RWPE2 (cell line): ENCODE measurements at places on chromosomes 16 and 17.

DNA sequence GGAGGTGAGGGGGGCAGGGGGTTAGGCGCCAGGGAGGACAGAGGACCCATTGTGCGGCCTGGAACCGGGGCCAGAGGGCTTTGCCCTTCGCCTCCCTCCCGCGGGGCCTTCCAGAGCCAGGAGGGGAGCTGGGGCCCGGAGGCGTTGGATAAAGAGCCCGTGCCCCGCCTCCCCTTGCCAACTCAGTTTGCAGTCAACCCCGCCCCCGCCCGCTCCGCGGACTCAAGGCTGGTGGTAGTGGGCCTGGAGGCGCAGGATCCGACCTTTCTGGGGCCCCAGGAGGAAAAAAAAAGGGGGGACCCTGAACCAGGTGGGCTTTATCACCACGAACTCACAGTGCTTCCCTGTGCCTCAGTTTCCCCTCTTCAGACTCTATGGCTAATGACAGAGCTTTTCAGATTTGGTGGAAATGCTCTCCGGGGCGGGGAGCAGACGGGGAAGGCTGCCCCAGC is 2.0 kb upstream of the SPHK1 start:
- peak overlapping the region; percentile 49 for H3K4me3 ChIP-seq
- peak overlapping the region; percentile 84 for H3K27ac ChIP-seq
- no peaks in the 10 kb centered on the region for H3K4me1 ChIP-seq
- no peaks in the 10 kb centered on the region for H3K27me3 ChIP-seq
- peak; percentile 83 for DNase-seq

DNA sequence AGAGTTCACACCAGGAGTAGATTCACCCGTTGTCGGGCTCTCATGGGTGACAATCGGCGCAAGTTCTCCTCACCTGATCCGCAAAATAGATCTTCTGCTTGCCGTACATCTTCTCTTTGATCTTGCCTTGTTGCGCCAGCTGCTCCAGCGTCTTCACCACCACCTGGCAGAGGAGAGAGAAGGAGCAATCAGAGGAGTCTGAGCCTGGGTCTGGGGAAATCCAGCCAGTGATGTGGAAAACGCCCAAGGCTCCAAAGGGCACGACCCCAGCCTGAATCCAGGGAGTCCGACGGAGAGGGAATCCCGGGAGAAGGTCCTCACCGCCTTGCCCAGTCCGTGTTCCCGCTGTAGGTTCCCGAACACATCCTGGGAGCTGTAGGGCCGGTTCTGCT is 393 bp downstream of the PSMC3IP start:
- no peaks in the 10 kb centered on the region for H3K27me3 ChIP-seq
- H3K4me1 ChIP-seq, result peaks cover 15% of the 10 kb centered on the region
- peak overlapping the region; percentile 69 for H3K27ac ChIP-seq
- peaks cover 68% of the 10 kb centered on the region for H3K36me3 ChIP-seq

GRCh38 chr17:79224903-79225302 is 150.3 kb downstream of the ENGASE start:
- no peaks in the 10 kb centered on the region for H3K36me3 ChIP-seq
- H3K27ac ChIP-seq, result no peak overlapping the region
- no peak for DNase-seq
- no peaks in the 10 kb centered on the region for H3K27me3 ChIP-seq
- peaks cover 16% of the 10 kb centered on the region for H3K4me1 ChIP-seq
- no peak overlapping the region for H3K4me3 ChIP-seq

DNA sequence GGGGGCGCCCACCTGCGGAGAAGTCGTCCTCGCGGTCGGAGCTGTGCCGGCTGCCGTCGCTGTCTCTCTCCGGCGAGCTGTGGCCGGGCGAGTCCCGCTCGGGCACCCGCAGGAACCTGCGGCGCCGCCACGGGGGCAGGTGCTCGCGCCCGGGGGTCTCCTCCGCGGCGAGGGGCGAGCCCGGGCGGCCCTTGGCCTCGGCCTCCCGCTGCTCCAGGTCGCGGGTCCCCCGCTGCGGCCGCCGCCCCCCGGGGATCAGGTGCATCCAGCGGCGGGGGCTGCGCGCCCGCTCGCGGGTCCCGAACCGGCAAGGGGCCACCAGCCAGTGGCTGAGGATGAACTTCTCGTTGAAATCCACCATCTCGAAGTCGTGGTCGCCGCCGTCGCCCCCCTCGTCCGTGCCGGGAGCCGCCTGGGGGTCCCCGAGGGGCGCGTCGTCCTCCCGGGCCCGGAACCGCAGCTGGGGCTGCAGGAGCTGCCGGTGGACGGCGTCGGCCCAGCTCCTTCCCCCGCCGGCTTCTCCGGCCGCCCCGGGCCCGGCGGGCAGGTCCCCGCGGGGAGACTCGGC is 41.4 kb upstream of the BHLHA9 start:
- no peaks in the 10 kb centered on the region for H3K4me1 ChIP-seq
- no peak overlapping the region for H3K27ac ChIP-seq

GRCh38 chr16:4404247-4404966 is 12.0 kb downstream of the CORO7 start:
- H3K4me3 ChIP-seq, result no peak overlapping the region
- peaks cover 10% of the 10 kb centered on the region for H3K4me1 ChIP-seq
- H3K27me3 ChIP-seq, result no peaks in the 10 kb centered on the region
- H3K27ac ChIP-seq, result no peak overlapping the region
- H3K36me3 ChIP-seq, result peaks cover 22% of the 10 kb centered on the region

- no peak for DNase-seq
- no peak overlapping the region for H3K27ac ChIP-seq
- peaks cover 4% of the 10 kb centered on the region for H3K4me1 ChIP-seq
- no peak overlapping the region for H3K4me3 ChIP-seq
- no peaks in the 10 kb centered on the region for H3K36me3 ChIP-seq
Measured at GRCh38 chr16:82046941-82047340, 11.9 kb downstream of the HSD17B2 start.

- H3K27me3 ChIP-seq, result no peaks in the 10 kb centered on the region
- DNase-seq, result no peak
- H3K4me1 ChIP-seq, result no peaks in the 10 kb centered on the region
- no peak overlapping the region for H3K27ac ChIP-seq
- no peak overlapping the region for H3K4me3 ChIP-seq
- no peaks in the 10 kb centered on the region for H3K36me3 ChIP-seq
Measured at GRCh38 chr17:70394473-70395232, 225.3 kb downstream of the KCNJ2 start.

GRCh38 chr16:85481738-85482137 is 131.4 kb upstream of the GSE1 start:
- no peaks in the 10 kb centered on the region for H3K36me3 ChIP-seq
- no peaks in the 10 kb centered on the region for H3K4me1 ChIP-seq
- H3K4me3 ChIP-seq, result no peak overlapping the region
- no peaks in the 10 kb centered on the region for H3K27me3 ChIP-seq
- no peak for DNase-seq

- peaks cover 5% of the 10 kb centered on the region for H3K4me1 ChIP-seq
- no peak overlapping the region for H3K27ac ChIP-seq
- no peaks in the 10 kb centered on the region for H3K36me3 ChIP-seq
- peaks cover 25% of the 10 kb centered on the region for H3K27me3 ChIP-seq
- no peak for DNase-seq
Measured at GRCh38 chr17:2028737-2029136, 1.2 kb upstream of the DPH1 start.

GRCh38 chr16:13014476-13014875 is 113.1 kb downstream of the SHISA9 start:
- no peak for DNase-seq
- no peak overlapping the region for H3K4me3 ChIP-seq
- no peaks in the 10 kb centered on the region for H3K27me3 ChIP-seq
- H3K27ac ChIP-seq, result no peak overlapping the region

GRCh38 chr16:69938981-69939820 is 11.9 kb upstream of the CLEC18A start:
- H3K4me3 ChIP-seq, result no peak overlapping the region
- no peaks in the 10 kb centered on the region for H3K4me1 ChIP-seq
- H3K27ac ChIP-seq, result no peak overlapping the region
- H3K27me3 ChIP-seq, result no peaks in the 10 kb centered on the region

DNA sequence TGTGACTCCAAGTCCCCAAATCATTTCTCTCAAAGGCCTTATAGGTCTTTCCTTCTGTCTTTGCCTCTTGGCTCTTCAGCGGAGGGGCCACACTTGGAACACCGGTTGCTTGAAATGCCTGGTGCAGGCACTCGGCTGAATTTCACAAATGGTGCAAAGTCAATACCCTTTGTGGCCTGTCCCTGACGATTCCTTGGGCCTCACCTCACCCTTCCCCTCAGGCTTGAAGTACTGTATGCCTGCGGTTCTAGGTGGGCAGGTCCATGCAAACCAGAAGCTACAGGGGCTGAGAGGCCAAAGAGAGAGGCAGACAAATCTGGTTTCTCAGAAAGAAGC is 4.1 kb upstream of the B9D1 start:
- no peaks in the 10 kb centered on the region for H3K36me3 ChIP-seq
- no peaks in the 10 kb centered on the region for H3K4me1 ChIP-seq
- no peaks in the 10 kb centered on the region for H3K27me3 ChIP-seq
- peak; percentile 23 for DNase-seq

DNA sequence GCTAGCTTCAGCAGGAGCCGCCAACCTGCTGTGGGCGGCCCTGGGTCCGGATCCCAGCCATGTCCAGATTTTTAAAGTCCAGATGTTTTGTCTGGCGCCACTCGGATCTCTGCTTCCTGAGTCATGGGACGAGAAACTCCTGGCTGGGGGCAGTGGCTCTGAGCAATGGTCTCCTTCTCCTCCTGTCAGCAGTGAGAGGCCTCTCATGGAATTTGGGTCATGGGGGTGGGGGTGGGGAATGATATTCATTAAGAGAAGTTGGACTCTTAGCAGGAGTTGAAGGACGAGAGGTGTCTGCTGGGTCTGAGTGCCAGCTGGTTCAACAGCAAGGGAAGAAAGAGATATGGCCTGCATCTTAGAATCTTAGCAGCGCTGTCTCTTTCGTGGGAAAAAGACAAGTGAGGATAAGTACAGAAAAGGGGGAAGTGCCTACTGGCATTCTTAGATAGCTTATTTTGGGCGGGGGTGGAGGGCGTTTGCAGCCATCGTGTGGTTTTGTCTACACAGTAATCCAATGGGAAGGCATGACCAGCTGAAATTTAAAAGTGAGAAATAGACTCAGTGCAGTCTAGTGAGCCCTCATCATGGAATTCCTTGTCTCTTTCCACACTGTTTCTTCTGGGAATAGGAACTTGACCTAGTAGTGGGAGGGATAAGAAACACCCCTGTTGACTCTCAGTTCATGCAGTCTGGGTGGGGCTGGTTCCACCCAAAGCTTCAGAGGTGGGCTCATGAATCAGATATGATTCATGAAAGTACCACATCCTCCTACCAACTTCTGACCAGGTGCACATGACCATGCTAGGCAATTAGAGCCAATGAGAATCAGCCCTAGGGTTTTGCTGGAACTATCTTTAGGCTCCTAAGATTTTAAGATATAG is 80.5 kb downstream of the MYH13 start:
- H3K4me3 ChIP-seq, result no peak overlapping the region
- peak overlapping the region; percentile 55 for H3K27ac ChIP-seq
- H3K4me1 ChIP-seq, result peaks cover 14% of the 10 kb centered on the region
- no peaks in the 10 kb centered on the region for H3K27me3 ChIP-seq
- H3K36me3 ChIP-seq, result no peaks in the 10 kb centered on the region

GRCh38 chr17:78434455-78435329 is 56.2 kb downstream of the PGS1 start:
- H3K27me3 ChIP-seq, result no peaks in the 10 kb centered on the region
- no peak overlapping the region for H3K27ac ChIP-seq
- H3K36me3 ChIP-seq, result no peaks in the 10 kb centered on the region
- no peak overlapping the region for H3K4me3 ChIP-seq
- no peak for DNase-seq

DNA sequence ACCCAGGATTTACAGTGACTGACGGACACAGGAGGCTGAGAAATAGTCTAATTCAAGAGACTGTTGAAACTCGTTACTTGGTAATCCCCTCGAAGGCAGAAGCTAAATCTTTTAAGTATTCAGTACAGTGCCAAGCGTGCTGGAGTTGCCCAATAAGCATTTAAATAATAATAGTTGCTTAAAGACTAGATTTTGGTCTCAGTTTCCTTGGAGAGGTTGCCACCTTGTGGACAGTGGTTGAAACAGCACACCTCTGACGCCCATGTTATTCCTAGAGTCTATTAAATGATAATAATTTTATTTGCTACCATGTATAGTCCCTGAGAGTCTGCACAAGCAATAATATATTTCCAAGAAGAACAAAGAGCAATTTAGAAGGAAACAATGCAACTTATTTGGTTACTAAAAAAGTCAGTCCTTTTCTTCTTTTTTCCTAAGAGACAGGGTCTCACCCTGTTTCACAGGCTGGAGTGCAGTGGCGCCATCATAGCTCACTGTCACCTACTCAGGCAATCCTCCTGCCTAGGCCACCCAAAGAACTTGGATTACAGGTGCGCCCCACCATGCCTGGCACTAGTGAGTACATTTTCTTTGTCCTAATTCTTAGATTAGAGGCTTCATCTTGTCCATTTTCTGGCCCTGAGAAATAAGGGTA is 138.0 kb upstream of the NUDT7 start:
- no peak overlapping the region for H3K4me3 ChIP-seq
- H3K4me1 ChIP-seq, result peaks cover 11% of the 10 kb centered on the region
- H3K27me3 ChIP-seq, result no peaks in the 10 kb centered on the region
- no peaks in the 10 kb centered on the region for H3K36me3 ChIP-seq

- H3K4me3 ChIP-seq, result no peak overlapping the region
- no peak for DNase-seq
- H3K4me1 ChIP-seq, result no peaks in the 10 kb centered on the region
- H3K27ac ChIP-seq, result no peak overlapping the region
Measured at GRCh38 chr17:2002767-2003329, 22.3 kb downstream of the RTN4RL1 start.

DNA sequence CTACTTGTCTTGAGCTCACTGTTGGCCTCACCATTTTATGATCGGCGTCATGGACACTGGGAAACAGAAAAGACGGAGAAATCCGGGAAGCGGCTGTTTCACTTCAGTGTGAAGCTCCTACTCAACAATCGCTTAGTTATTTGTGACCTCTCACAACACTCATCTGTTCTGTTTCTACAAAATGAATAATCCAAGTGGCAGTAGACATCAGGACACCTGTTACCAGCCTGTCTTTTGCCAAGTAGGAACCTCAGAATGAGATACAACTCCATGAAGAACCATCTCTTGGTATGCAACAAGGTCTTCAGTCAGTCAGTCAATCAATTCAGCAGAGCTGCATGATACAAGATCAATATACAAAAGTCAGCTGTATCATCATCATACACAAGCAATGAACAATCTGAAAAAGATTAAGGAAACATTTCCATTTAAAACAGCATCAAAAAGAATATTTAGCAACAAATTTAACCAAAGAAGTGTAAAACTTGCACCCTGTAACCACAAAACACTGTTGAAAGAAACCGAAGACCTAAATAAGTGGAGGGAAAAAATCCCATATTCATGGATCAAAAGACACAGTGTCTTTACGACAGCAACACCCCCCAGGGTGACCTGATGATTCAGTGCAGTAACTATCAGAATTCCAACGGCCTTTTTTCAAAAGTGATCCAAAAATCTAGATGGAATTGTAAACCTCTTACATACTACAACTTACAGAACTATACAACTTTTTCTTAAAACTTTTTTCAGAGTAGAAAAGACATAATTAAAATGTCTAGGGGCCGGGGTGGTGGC is 63.4 kb downstream of the ANKRD11 start:
- no peak for DNase-seq
- H3K36me3 ChIP-seq, result peaks cover 35% of the 10 kb centered on the region
- no peak overlapping the region for H3K4me3 ChIP-seq
- H3K27me3 ChIP-seq, result no peaks in the 10 kb centered on the region
- H3K4me1 ChIP-seq, result no peaks in the 10 kb centered on the region

GRCh38 chr16:71255721-71256120 is 25.2 kb upstream of the HYDIN start:
- H3K4me1 ChIP-seq, result no peaks in the 10 kb centered on the region
- no peaks in the 10 kb centered on the region for H3K36me3 ChIP-seq
- no peak for DNase-seq
- no peak overlapping the region for H3K27ac ChIP-seq
- H3K27me3 ChIP-seq, result peaks cover 16% of the 10 kb centered on the region
